ENCODE measurements at places on chromosomes 16 and 17.

GRCh38 chr17:62627904-62628633, 599 bp downstream of the MRC2 start:
- H3K27ac ChIP-seq = peak overlapping the region; percentile 38
- H3K4me3 ChIP-seq = peak overlapping the region; percentile 72
- peaks cover 3% of the 10 kb centered on the region for H3K36me3 ChIP-seq
- DNase-seq = no peak
- peaks cover 53% of the 10 kb centered on the region for H3K27me3 ChIP-seq

GRCh38 chr16:81609323-81609892, 164.8 kb downstream of the CMIP start:
- H3K36me3 ChIP-seq = peaks cover 5% of the 10 kb centered on the region
- no peak for DNase-seq

- H3K36me3 ChIP-seq = peaks cover 28% of the 10 kb centered on the region
- DNase-seq = no peak
- H3K27me3 ChIP-seq = no peaks in the 10 kb centered on the region
- H3K4me1 ChIP-seq = peaks cover 11% of the 10 kb centered on the region
- H3K4me3 ChIP-seq = no peak overlapping the region
Measured at GRCh38 chr16:57152096-57153093, 33.4 kb downstream of the PSME3IP1 start.

DNA sequence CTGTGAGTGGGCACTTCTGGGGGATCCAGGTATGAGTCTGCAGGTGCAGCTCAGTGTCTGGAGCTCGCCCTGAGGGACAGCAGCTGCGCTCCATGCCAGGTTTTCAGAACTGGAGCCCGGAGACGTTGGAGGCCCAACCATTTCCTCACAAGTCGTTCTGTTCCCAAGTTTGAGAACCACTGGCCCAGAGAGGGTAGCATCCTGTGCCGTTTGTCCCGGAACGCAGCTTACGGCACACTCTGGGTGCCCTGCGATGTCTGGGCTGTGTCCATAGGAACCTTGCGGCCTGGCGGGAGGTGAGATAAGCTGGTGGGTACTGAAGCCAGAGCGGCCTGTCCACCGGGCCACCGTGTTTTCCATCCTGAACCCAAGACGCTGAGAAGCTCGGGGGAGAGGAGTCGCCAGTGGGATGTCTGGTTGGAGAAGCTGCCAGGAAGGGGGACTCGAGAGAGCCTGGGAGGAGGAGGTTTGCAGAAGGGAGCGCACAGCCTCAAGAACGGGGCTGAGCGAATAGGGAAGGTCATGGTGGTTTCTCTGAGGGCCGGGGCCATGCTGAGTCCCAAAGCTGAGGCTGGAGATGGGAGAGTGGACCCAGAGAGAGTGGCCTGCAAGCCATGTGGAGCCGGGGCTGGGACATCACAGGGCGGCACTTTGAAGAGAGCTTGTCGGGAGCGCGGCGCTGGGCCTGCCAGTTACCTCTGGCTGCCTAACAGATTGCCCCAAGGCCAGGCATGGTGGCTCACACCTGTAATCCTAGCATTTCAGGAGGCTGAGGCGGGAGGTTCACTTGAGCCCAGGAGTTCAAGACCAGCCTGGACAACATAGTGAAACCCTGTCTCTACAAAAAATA, 211.0 kb upstream of the GSE1 start:
- H3K4me3 ChIP-seq = no peak overlapping the region
- no peaks in the 10 kb centered on the region for H3K36me3 ChIP-seq
- DNase-seq = no peak
- H3K4me1 ChIP-seq = no peaks in the 10 kb centered on the region

GRCh38 chr17:78127888-78128550, 536 bp downstream of the TMC6 start:
- H3K4me1 ChIP-seq = peaks cover 6% of the 10 kb centered on the region
- H3K27ac ChIP-seq = peak overlapping the region; percentile 97
- peaks cover 4% of the 10 kb centered on the region for H3K36me3 ChIP-seq
- peak overlapping the region; percentile 83 for H3K4me3 ChIP-seq

- no peak overlapping the region for H3K4me3 ChIP-seq
- peaks cover 9% of the 10 kb centered on the region for H3K36me3 ChIP-seq
- H3K27me3 ChIP-seq = no peaks in the 10 kb centered on the region
- no peaks in the 10 kb centered on the region for H3K4me1 ChIP-seq
- H3K27ac ChIP-seq = peak overlapping the region; percentile 29
Measured at GRCh38 chr17:82154881-82155331, 56.9 kb upstream of the FASN start.

- no peak overlapping the region for H3K27ac ChIP-seq
- H3K4me3 ChIP-seq = no peak overlapping the region
- H3K27me3 ChIP-seq = no peaks in the 10 kb centered on the region
- H3K36me3 ChIP-seq = peaks cover 4% of the 10 kb centered on the region
Measured at GRCh38 chr17:76369804-76370203, 14.6 kb upstream of the SPHK1 start.

GRCh38 chr16:85440744-85441143, 172.4 kb upstream of the GSE1 start:
- H3K27ac ChIP-seq = no peak overlapping the region
- no peak overlapping the region for H3K4me3 ChIP-seq
- H3K27me3 ChIP-seq = no peaks in the 10 kb centered on the region
- no peaks in the 10 kb centered on the region for H3K36me3 ChIP-seq
- no peak for DNase-seq
- H3K4me1 ChIP-seq = peaks cover 46% of the 10 kb centered on the region

DNA sequence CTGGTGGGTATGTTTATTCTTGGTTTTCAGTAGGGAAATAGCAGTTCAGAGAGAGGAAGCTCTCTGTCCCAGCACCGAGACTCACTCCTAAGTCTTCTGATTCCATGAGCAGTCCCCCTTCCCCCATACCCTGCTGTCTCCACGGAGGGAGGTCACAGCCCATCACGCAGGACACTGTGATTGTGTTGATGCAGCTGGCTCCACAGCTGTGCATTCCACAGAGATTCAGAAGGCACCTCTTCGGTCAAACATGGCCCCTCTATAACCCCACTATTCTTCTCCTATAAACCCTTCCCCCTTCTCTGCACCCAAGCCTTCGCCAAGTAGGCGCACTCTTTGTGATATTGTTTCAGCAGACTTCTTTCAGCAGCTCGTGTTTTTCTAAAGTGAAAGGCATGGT, 104.3 kb upstream of the HLF start:
- no peaks in the 10 kb centered on the region for H3K4me1 ChIP-seq
- no peak overlapping the region for H3K4me3 ChIP-seq
- peaks cover 16% of the 10 kb centered on the region for H3K36me3 ChIP-seq
- H3K27me3 ChIP-seq = no peaks in the 10 kb centered on the region
- no peak for DNase-seq

- no peak overlapping the region for H3K4me3 ChIP-seq
- peaks cover 9% of the 10 kb centered on the region for H3K27me3 ChIP-seq
- H3K27ac ChIP-seq = no peak overlapping the region
- H3K4me1 ChIP-seq = no peaks in the 10 kb centered on the region
- H3K36me3 ChIP-seq = no peaks in the 10 kb centered on the region
- DNase-seq = no peak
Measured at GRCh38 chr17:71548540-71549190, 572.2 kb upstream of the SOX9 start.

DNA sequence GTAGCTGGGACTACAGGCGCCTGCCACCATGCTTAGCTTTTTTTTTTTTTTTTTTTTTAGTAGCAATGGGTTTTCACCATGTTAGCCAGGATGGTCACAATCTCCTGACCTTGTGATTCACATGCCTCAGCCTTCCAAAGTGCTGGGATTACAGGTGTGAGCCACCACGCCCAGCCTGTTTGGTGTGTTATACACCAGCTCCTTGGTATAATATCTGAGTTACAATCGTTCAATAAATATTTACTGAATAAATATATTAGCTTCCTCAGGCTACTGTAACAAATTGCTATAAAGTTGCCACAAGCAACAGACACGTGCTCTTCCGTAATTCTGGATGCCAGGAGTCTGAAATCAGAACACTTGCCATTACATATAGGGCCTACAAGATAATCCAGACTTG, 13.6 kb upstream of the FAM20A start:
- no peak overlapping the region for H3K27ac ChIP-seq
- H3K4me3 ChIP-seq = no peak overlapping the region
- H3K36me3 ChIP-seq = peaks cover 4% of the 10 kb centered on the region
- H3K27me3 ChIP-seq = no peaks in the 10 kb centered on the region
- no peak for DNase-seq

DNA sequence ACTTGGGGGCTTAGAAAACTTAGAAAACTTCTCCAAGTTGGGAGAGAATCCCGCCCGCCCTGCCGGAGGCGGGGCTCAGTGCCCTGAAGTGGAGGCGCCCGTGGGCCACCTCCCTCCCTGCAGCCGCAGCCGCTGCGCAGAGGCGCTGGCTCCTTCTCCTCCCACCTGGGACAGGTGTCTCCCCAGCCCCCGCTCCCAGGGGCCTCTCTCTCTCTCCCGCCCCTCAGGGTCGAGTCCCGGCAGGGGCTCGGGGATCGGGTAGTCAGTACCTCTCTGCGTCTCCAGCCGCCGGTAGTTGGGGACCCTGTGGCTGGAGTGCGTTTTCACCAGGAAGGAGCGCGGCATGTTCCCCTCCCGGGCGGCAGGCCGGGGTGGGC, 257 bp downstream of the SNAI3 start:
- peaks cover 6% of the 10 kb centered on the region for H3K4me1 ChIP-seq
- H3K4me3 ChIP-seq = peak overlapping the region; percentile 68
- no peaks in the 10 kb centered on the region for H3K36me3 ChIP-seq
- no peak overlapping the region for H3K27ac ChIP-seq

DNA sequence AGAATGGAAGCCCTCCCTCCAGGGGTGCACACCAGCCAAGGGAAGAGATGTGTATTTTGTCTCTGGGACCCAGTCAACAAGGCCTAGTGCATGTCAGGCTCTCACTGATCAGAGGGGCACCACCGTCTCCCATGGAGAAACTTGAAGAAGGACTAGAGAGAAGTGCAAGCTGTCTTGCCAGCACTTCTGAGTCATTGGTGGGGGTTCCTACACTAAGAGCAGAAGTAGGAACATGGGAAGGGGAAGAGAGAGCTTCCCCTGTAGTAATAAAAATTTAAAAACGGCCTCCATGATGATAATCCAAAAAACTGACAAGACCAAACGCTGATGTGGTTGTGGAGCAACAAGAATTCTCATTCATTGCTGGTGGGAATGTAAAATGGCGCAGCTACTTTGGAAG, 46.3 kb downstream of the DYNLRB2 start:
- DNase-seq = no peak
- H3K36me3 ChIP-seq = no peaks in the 10 kb centered on the region
- no peak overlapping the region for H3K4me3 ChIP-seq
- H3K27me3 ChIP-seq = no peaks in the 10 kb centered on the region

GRCh38 chr16:89119166-89119621, 25.5 kb downstream of the ACSF3 start:
- DNase-seq = no peak
- no peaks in the 10 kb centered on the region for H3K27me3 ChIP-seq
- H3K4me1 ChIP-seq = no peaks in the 10 kb centered on the region
- H3K36me3 ChIP-seq = peaks cover 14% of the 10 kb centered on the region
- no peak overlapping the region for H3K4me3 ChIP-seq

DNA sequence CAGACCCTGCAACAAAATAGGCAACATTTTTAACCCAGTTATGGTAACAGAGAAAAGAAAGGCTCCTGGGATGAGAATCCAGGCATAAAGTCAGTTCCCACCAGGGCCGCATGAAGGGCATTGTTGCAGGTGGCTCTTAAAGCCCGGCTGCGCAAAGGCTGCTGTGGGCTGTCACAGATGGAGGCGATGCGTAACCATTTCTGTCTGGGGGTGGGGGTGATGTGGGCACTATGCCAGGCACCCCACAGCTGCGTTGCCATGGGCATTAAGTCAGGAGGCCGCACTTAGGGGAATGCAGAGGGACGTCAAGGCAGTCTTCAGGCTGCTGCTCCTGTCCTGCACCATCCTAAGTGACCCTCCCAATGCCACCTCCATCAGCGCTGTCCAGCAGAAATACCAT, 228.4 kb downstream of the CPPED1 start:
- no peak overlapping the region for H3K27ac ChIP-seq
- H3K36me3 ChIP-seq = no peaks in the 10 kb centered on the region
- no peak for DNase-seq
- no peaks in the 10 kb centered on the region for H3K27me3 ChIP-seq

GRCh38 chr16:80896776-80897175, 92.4 kb upstream of the CDYL2 start:
- no peak for DNase-seq
- no peak overlapping the region for H3K27ac ChIP-seq
- no peaks in the 10 kb centered on the region for H3K4me1 ChIP-seq
- H3K27me3 ChIP-seq = peaks cover 1% of the 10 kb centered on the region
- H3K4me3 ChIP-seq = no peak overlapping the region

DNA sequence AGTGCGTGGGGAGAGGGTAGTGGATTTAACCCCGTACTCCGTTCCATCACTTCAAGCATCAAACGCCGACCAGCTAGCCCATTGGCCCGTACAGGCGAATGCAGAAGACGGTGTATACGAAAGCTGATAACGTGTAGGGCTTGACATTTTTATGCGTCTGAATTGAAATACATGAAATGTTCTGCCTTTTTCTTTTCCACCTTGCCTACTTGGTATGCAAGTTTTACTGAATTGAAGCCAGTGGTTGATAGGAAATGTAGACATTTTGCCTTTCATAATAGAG, 834 bp upstream of the STAT3 start:
- peaks cover 25% of the 10 kb centered on the region for H3K4me1 ChIP-seq
- H3K27ac ChIP-seq = peak overlapping the region; percentile 97
- peaks cover 10% of the 10 kb centered on the region for H3K27me3 ChIP-seq
- no peak for DNase-seq
- no peaks in the 10 kb centered on the region for H3K36me3 ChIP-seq
- H3K4me3 ChIP-seq = peak overlapping the region; percentile 93

GRCh38 chr17:60135151-60135950, 14.4 kb upstream of the CA4 start:
- H3K36me3 ChIP-seq = peaks cover 2% of the 10 kb centered on the region
- peak; percentile 65 for DNase-seq
- H3K27me3 ChIP-seq = peaks cover 50% of the 10 kb centered on the region
- H3K27ac ChIP-seq = peak overlapping the region; percentile 69
- H3K4me1 ChIP-seq = peaks cover 11% of the 10 kb centered on the region

- no peaks in the 10 kb centered on the region for H3K36me3 ChIP-seq
- H3K4me3 ChIP-seq = no peak overlapping the region
- peaks cover 7% of the 10 kb centered on the region for H3K4me1 ChIP-seq
- no peak overlapping the region for H3K27ac ChIP-seq
- H3K27me3 ChIP-seq = peaks cover 27% of the 10 kb centered on the region
Measured at GRCh38 chr17:45966606-45967280, 32.3 kb upstream of the STH start.

DNA sequence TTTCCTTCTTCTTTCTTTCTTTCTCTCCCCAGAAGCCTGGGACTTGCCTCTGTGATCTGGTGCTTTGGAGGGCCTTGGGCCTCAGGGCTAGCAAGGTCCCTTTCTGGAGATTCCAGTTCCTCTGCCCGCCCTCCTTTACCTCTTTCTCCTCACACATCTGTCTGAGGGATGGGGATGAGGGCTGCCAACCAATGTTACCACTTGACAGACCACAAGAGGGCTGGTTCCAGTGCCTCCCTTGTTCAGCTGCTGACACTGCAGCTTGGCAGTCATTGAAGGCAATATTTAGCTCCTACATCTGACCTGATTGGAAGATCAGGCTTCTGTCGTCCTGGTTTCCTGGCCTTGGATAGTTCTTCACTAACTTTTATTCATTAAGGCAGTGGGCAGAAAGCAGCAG, 3.6 kb upstream of the ZNF652 start:
- DNase-seq = no peak
- peaks cover 11% of the 10 kb centered on the region for H3K4me1 ChIP-seq
- H3K27ac ChIP-seq = no peak overlapping the region
- no peaks in the 10 kb centered on the region for H3K27me3 ChIP-seq

- no peak overlapping the region for H3K27ac ChIP-seq
- peak overlapping the region; percentile 73 for H3K4me3 ChIP-seq
- H3K4me1 ChIP-seq = peaks cover 2% of the 10 kb centered on the region
- H3K36me3 ChIP-seq = no peaks in the 10 kb centered on the region
- H3K27me3 ChIP-seq = peaks cover 30% of the 10 kb centered on the region
Measured at GRCh38 chr17:40363111-40363827, 1.3 kb downstream of the GJD3 start.

- H3K27ac ChIP-seq = no peak overlapping the region
- peaks cover 4% of the 10 kb centered on the region for H3K4me1 ChIP-seq
- H3K4me3 ChIP-seq = no peak overlapping the region
- DNase-seq = no peak
Measured at GRCh38 chr17:2140683-2141082, 85.8 kb downstream of the HIC1 start.
